ENCODE measurements at places on chromosomes 3 and 15. TPM values are rescaled to one million over a fixed set of nuclear protein-coding genes. Genes with fewer than 3 reads are reported as not detected.

Gene MFN1
- polyA plus RNA-seq = 54.5 TPM

- no peak for DNase-seq
These were observed 78.6 kb downstream of the MDFIC2 start for GRCh38 chr3:70233812-70234211.

- DNase-seq = peak; percentile 55
These were observed 630.8 kb upstream of the KCNMB2 start for GRCh38 chr3:177905173-177906125.

GRCh38 chr15:89958107-89958805, 42.9 kb upstream of the ZNF710 start:
- no peak for DNase-seq

DNA sequence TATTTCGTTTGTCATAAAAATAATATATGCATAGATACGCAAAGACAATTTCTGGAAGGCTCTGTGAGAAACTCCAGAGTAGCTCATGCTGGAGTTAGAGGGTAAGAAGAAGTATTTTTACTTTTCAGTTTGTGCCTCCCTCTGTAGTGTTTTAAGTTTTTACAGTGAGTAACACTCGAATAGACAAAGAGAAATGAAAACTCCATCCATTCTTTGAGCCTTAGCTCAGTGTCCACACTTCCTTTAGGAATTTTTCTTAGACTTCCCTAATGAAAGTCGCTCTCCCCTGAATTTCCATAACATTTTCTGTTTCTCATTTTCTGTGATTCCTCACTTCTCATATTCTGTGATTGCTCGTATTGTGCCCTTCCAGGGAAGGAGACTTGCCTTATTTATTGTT, 2.1 kb downstream of the BLOC1S6 start:
- DNase-seq = no peak

Gene FRMD5
- polyA plus RNA-seq = 0.24 TPM

GRCh38 chr15:58115692-58116091, 22.5 kb upstream of the AQP9 start:
- peak; percentile 10 for DNase-seq

DNA sequence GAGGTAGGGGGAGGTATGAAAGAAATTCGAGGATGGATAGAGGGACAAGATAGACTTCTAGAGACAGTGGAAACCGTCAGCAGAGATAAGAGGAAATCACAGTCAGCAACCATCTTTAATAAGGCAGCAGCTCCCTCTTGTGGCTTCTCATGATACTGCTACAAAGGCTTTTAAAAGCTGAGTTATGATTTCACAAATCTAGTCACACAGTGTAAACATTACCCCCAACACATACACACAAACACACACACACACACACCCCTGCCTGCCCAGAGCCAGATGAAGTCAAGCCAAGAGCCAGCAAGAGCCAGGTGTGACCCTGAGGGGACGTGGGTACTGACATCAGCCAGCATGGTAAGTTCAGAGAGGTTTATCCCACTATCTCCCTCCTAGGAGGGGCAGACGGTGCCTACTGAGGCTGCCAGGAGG, 18.9 kb upstream of the TGM5 start:
- DNase-seq = peak; percentile 66

- no peak for DNase-seq
These were observed 372.5 kb downstream of the TBC1D5 start for GRCh38 chr3:17369973-17370372.

Gene NOX5
- polyA plus RNA-seq = 3.9 TPM

Measured in muscle of arm (tissue), 14 donors.